ENCODE measurements at places on chromosomes 5 and 9.

- DNase-seq, result no peak
These were observed 7.2 kb downstream of the GAPT start for GRCh38 chr5:58498340-58498942.

GRCh38 chr5:14726066-14726838, 61.7 kb downstream of the OTULIN start:
- no peak for DNase-seq

GRCh38 chr5:170426149-170426767, 37.1 kb upstream of the KCNMB1 start:
- DNase-seq, result no peak

GRCh38 chr5:93580063-93580926, 724 bp downstream of the NR2F1-AS1 start:
- DNase-seq, result no peak

GRCh38 chr5:172410160-172410559, 44.2 kb downstream of the SH3PXD2B start:
- DNase-seq, result no peak

DNA sequence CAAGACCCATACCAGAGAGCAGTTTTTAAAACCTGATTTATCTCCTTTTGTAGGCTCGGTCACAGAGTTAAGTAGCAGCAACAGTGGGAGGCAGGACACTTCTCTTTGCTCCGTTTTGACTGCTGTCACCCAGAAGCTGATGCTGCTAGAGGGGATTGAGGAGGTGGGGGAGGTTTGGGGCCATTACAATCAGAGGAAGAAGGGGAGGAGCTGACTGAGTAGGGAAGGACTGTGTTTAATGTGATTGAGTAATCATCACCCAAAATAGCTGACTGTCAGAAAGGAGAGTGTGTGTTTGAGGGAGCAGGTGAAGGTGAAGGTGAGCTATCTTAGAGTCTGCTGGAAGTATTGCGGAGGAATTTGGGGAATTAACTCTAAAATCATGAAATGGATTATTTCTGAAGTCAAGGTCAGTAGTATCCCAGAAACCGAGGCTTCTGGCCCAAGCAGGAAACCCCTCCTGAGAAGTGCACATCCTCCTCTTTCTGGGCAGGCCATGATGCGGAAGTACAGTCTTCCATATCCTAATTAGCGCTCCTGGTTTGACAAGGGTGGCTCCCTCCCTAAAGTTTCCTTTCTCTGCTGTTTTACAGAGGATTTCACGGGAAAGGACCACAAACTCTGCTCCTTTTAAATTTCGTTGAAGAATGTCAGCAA, 214.9 kb downstream of the PLK2 start:
- DNase-seq, result no peak

DNA sequence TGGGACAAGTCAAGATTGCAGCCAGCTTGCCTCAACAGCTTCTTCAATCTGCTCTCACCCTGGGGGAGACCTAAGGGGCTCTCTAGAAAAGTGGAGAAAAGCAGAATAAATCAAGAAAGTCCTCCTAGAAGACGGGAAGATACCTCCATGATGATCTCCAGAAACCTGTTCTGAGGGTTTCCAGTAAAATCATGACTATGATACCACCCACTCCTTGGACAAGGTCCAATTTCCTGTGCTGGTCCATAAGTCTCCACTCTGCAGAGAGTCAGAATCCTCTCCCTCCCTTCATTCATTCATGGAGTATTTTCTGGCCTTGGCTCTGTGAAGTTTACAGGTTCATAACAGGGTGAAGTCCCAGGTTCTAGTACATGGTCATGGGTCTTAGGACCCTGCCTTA, 168.6 kb downstream of the SLC12A2 start:
- DNase-seq, result no peak

GRCh38 chr9:34590381-34591247, 1.1 kb upstream of the CNTFR start:
- DNase-seq, result no peak

GRCh38 chr5:177473443-177474001, at the start of gene DBN1:
Gene DBN1, minus strand, starts transcription at chr5:177473634. Its CDS starts 113 bp downstream, at chr5:177473521.
- DNase-seq, result no peak

- DNase-seq, result no peak
These were observed 9.5 kb downstream of the ZNF367 start for GRCh38 chr9:96408409-96409280.

DNA sequence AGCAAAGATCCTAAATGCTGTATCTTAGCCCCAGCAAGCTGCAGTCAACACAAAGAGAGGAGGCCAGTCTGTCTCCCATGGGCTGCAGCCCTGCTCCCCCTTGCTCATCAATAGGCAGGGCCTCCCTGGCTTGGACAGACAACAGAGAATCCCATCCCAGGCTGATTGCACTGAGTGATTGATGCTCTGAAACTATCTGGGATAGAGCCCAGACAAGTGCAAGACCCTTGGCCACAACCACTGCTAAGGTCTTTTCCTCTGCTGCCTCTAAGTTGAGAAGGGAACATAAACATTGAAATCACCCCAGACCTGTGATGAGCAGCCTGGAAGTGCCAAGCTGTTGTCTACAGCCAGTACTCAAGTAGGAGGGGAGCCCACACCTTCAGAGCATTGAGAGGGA, 661.0 kb upstream of the CDH18 start:
- DNase-seq, result no peak

GRCh38 chr9:132090771-132091170, 11.1 kb upstream of the MED27 start:
- no peak for DNase-seq

DNA sequence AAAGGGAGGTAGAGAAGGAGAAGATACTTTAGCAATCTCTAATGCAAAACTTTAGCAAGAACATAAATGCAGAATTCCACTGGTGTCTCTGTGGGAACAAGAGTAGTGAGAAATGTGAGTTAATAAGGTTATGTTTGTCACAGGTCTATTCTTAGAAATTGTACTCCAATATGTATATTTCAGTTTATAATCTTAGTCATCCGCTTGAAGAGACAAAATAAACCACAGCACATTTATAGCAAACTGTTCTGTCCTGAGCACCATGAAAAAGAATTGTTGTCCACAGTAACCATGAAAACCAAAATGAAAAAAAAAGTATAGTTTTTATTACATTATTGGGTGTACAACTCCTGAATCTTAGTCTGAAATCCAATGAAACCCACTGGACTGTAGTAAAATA, 93.6 kb upstream of the TSLP start:
- no peak for DNase-seq

GRCh38 chr9:34502891-34503290, 19.9 kb downstream of the ENHO start:
- DNase-seq, result no peak

DNA sequence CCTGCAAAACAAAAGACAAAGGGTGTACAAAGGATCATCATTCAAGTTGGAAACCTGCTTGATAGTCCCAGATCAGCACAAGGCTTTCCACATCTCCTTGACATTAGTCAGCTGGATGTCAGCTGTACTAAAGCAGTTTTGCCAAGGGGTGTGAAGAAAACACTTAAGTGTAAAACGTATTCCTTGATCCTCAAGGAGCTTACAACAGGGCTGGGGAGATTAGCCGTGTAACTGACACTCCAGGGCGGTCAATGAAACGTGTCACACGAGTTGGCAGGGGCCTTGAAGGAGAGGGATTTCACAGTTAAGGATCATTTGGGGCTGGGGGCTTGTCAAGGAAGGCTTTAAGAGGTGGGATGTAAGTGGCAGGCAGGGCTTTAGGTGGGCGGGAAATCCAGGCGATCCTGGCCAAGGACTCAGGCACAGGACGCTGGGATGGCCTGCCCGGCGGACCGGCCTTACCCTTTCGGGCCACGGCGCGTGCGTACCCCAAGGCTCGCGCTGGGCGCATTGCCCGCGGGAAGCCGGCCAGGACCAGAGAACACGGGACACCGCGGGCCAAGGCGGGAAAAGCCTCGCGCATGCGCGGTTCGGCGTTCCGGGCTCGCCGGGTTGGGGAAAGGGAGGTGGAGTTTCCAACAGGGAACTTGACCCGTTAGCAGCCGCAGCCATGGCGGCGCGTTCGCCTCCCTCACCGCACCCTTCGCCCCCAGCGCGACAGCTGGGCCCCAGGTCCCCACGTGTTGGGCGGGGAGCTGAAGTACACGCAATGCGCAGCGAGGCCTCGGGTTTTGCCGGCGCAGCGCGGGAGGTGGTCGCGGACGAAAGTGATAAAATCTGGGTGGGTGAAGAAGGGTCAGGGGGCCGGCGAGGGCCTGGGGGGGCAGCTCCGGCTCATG, at the start of gene CNTLN:
Gene CNTLN, plus strand, starts transcription at position 645 of the 899 bp plus-strand sequence. Its CDS starts 26 bp downstream, at position 671.
- DNase-seq, result peak; percentile 32

- no peak for DNase-seq
These were observed 38.0 kb upstream of the UBTD2 start for GRCh38 chr5:172321593-172321992.

- DNase-seq, result no peak
These were observed 523.5 kb upstream of the ZNF608 start for GRCh38 chr5:125269926-125270325.

DNA sequence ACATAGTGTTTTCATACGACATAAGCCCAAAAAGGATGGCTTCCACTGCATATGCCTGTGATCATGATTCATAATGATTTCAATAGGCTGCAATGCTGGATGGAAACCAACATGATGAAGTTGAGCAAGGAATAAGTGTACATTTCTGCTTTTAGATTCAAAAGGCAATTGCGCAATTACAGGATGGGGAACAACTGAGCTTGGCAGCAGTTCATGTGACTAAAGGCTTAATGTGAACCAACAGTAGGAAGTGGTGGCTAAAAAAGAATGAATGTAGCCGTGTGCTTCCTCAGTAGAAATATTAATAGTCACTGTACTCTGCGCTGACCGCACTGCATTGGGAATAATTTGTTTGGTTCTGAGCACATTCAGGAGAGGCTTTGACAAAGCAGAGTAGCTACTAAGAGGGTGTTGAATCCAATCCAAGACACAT, 51.2 kb downstream of the SLC1A3 start:
- no peak for DNase-seq

DNA sequence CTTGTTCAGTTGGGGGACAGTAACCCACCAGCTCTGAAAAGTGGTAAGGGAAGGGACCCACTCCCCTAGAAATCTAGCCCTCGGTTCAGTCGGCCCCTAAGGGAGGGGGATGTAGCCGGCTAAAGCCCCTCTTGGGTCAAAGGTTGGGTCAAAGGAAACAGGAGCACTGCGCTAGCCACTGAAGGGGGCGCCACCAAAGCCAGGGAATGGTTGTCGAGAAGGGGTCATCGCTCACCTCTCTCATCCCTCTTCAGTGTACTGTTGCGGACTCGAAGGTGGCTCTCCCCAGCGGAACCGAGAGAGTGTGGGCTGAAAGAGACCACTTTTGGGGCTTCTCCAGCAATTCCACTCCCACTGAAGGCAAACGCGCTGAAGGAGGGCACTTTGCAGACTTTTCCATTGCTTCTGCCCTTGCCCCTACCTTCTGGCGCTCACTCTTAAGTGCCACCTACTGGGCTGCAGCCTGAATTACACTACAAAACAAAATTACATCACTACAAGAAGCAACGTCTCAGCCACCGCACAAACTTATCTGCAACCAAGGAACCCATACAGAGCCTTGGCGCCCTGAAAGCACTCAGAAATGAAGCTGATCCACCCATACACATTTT, 396.9 kb downstream of the PDE4D start:
- DNase-seq, result no peak

DNA sequence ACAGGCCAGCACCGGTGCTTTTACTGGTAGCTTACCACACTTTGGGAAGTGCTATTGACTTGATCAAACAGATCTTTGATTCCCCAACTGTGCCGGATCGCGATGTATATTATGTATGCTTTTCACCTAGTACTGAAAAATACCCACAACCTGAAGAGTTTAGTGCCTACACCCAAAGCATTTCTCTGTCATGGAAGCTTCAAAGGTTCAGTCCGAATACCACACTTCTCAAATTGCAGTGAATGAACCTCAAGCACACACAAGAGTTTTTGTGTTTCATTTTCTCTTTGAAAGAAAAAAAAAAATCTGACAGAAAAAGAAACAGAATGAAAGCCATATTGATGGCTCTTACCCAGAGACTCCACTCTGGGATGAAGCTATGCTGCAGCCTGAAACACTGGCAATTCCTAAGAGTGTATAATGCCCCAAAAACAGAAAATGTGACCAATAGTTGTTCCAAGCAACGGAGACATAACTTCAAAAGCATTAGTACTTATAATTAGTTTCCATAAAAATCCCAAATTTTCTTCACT, 100.9 kb downstream of the EBF1 start:
- no peak for DNase-seq

All from stimulated activated CD8-positive, alpha-beta memory T cell treated with anti-CD3 and anti-CD28 coated beads, Interleukin-7, amount 100 ng/mL, for 1 hour (primary cell).